ENCODE measurements at places on chromosomes 2 and 18. TPM values are rescaled to one million over a fixed set of nuclear protein-coding genes. Genes with fewer than 3 reads are reported as not detected.

The ITPRID2 gene
- 111 TPM for total RNA-seq

The CBLN2 gene
- not detected for total RNA-seq

The KRTCAP3 gene
- total RNA-seq = not detected

The BBS5 gene
- 12.1 TPM for total RNA-seq

The AQP12A gene
- not detected for total RNA-seq

The IL1B gene
- 69.0 TPM for total RNA-seq

The RTTN gene
- 12.4 TPM for total RNA-seq

The TWIST2 gene
- total RNA-seq = 63.5 TPM

The DSG4 gene
- total RNA-seq = not detected

The PMAIP1 gene
- total RNA-seq = 43.3 TPM

Measured in epithelial cell of alveolus of lung (primary cell).